ENCODE measurements at places on chromosomes 16 and 17.
A peak's percentile ranks its signal among the peaks of the same experiment; 100 is the strongest.

- no peak for DNase-seq
Measured at GRCh38 chr17:45389354-45389753, 43.3 kb downstream of the ARHGAP27 start.

GRCh38 chr16:84827131-84827574, 7.4 kb downstream of the CRISPLD2 start:
- no peak for DNase-seq

GRCh38 chr16:1152651-1153259, at the start of gene CACNA1H:
TSS of gene CACNA1H (plus strand) at chr16:1153106. CDS start at chr16:1153738, 632 bp downstream.
- peak; percentile 84 for DNase-seq

DNA sequence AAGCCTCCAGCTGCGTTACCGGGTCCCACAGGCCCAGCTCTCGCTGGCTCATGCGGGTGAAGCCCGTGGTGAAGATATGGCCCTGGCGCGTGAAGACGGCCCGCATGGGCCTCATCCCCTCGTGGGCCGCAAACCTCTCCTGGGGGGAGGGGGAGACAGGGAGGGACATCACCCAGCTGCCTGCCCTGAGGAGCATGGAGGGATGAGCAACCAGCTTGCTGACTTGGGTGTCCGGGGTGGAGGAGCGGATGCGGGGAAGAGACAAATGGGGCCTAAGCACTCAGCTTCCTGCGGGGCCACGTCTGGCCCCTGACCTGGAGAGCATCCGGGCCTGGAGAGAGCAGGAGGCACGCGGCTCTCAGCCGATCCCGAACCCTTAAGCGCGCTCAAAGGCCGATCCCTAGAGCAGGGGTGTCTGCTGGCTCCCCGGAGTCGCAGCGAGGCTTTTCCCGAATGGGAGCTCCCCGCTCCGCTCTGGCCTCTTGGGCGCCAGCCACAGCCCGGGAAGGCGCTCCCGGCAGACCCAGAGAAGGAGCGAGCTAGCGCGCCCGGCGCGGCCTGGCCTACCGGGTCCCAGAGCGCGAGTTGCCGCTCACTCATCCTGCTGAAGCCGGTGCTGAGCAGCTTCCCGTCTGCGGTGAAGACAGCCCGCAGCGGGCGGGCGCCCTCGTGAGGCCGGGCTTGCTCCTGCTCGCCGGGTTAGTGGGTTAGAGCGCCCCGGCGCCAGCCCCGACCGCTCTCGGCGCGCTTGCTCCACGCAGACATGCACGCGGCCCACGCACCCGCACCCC, 5.0 kb downstream of the CORO6 start:
- DNase-seq: peak; percentile 95

DNA sequence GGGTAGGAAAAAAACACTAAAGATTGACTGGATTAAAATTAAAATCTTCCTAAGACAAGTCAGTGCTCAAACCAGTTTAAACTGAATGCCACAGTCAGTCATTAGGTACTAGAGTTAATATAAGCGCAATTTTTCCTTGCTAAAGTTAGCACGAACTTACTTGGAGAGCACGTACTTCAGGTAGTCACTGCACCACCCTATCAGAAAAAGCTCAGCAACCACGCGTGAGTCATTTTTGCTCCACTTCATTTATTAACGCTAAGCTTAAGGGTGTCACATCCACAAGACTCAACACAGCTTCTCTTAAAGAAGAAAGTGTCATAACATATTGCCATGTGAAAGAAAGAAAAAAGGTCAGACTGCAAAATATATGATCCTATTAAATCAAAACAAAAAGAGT, 53.1 kb downstream of the TEX2 start:
- DNase-seq: no peak

DNA sequence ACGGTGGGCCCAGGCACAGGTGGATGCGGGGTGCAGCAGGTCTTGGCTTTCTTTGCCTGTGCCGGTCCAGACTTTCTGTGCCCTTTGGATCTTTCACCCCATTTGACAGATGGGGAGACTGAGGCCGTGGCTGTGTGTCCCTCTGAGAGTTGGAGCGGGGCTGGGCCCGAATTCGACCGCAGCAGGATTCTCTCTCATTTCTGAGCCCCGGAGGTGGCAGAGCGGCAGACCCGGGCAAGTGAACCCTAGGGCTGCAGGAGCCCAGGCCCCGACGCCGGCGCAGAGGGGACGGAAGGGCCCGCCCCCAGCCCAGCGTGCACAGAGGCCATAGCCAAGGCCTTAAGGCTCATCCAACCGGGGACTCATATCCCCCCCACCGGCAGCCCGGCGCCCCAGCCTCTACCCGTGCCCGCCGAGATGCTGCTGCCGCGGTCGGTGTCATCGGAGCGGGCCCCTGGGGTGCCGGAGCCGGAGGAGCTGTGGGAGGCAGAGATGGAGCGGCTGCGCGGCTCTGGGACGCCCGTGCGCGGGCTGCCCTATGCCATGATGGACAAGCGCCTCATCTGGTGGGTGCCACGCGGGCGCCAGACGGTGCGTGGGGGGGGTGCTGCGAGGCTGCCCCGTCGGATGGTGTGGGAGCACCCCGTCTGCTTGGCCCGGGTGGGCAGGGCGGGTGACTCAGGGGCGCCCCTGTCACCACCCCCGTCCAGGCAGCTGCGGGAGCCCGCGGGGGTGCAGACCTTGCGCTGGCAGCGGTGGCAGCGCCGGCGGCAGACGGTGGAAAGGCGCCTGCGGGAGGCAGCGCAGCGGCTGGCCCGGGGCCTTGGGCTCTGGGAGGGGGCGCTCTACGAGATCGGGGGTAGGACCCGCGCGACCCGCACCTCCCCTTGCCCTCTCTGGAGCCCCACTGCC, 857 bp downstream of the TMC8 start:
- DNase-seq: peak; percentile 86

DNA sequence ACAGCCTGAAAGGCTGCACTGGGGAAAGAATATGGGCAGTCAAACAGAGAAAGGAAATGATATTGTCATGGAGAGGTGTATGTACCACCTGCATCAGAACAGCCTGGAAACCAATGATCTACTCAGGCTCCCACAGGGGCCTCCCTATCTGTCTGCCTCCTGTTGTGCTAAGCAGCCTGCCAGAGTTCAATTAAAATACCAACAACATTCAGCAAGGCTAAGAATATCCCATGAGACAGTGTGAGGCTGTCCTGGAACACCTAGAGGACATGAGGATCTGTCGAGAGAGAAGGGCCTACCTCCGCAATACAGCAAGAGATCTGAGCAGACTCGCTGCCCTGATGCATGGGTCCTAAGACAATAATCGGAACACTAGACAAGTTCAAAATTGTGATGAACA, 8.4 kb downstream of the FXR2 start:
- no peak for DNase-seq

DNA sequence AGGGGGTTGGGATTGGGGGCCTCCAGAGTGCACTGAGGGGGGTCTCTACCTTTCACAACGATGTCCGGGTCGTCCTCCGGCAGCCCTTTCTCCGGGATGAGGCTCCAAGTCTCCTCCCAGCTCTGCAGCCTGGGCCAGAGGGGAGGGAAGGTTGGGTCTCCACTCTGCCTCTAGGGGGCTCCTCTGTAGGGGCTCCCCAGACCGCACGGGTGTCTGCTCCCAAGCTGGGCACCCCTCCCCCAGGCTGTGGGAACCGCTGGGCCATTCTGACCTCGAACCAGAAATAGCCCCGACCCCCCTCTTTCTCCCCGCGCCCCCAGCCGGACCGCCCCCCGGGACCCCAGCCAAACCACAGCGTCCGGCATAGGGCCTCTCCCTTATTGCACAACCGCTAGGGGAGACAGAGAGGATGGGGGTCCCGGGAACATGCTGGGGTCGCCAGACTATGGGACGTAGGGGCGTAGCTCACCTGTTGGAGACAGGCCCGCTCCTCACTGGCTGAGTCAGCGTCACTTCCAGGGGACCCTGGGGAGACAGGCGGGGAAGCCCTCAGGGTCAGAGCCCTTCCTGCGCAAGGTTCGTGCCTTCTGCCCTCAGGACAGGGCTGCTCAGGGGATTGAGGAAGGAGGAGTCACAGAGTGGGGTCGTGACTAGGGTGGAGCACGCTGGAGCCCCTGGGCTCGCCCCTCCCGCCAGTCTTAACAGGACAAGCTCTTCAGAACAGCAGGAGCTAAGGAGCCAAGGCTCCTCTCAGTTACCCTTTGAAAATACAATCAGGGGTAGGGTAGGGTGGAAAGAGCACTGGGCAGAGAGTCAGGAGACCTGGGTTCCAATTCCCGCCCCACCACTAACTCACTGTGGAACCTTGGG, 2.7 kb downstream of the PLEKHH3 start:
- DNase-seq: peak; percentile 71

GRCh38 chr16:66493490-66494401, 56.2 kb downstream of the TK2 start:
- no peak for DNase-seq
